IMR-90 (cell line): ENCODE measurements at places on chromosomes 16 and 17. TPM values are rescaled to one million over a fixed set of nuclear protein-coding genes. Genes with fewer than 3 reads are reported as not detected.

GRCh38 chr16:11308493-11309283 is 27.6 kb upstream of the PRM1 start:
- H3K36me3 ChIP-seq: no peaks in the 10 kb centered on the region
- no peaks in the 10 kb centered on the region for H3K27me3 ChIP-seq
- peaks cover 16% of the 10 kb centered on the region for H3K4me1 ChIP-seq
- no peak overlapping the region for H3K4me3 ChIP-seq

- no peak overlapping the region for H3K27ac ChIP-seq
- peaks cover 6% of the 10 kb centered on the region for H3K36me3 ChIP-seq
- DNase-seq: no peak
- no peaks in the 10 kb centered on the region for H3K27me3 ChIP-seq
- H3K4me1 ChIP-seq: peaks cover 5% of the 10 kb centered on the region
These were observed 5.8 kb downstream of the ESRP2 start for GRCh38 chr16:68230176-68230571.

DNA sequence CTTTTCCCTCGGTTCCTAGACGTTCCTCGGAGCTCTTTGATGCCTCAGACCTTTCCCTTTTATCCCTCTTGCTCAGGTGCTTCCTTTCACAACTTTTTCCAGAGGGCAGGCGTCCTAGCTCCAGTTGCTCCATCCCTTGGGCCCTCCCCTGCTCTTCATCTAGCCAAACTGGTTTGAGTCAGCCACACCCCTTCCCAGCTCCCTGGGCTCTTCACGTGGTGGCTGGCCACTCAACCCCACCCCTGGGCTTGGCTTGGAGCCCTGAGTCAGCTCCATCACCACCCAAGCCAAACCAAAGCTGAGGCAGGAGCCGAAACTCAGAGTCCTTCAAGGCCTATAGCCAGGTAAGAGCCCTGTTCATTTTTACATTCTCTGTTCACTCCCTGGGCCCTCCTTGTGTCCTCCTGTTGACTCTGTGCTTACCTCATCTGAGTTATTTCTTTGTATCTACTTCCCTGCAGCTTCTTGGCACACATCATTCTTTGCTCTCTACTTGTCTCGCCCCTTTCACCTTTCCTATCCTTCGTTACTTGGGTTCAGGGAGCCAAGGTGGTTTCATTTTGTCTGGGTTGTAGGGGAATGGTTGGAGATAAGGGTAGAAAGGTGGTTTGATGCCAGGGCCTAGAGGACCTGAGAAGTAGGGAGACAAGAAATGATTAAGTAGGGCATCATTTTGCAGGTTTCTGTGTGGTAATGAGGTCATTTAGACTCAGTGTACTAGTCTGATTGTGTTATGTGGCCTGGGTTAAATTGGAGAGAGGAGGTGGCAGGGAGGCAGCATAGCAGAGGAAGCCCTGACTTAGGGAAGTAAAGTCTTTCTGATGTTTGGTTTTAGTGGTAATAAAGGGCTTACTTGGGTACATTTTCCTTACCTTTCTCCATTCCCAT is 7.6 kb upstream of the PHKG2 start:
- no peak overlapping the region; the same call in 1 of the 2 replicates for H3K4me3 ChIP-seq
- peak; percentile 55 for DNase-seq
- H3K36me3 ChIP-seq: peaks cover 50% of the 10 kb centered on the region
- H3K27me3 ChIP-seq: no peaks in the 10 kb centered on the region
- H3K4me1 ChIP-seq: peaks cover 14% of the 10 kb centered on the region

DNA sequence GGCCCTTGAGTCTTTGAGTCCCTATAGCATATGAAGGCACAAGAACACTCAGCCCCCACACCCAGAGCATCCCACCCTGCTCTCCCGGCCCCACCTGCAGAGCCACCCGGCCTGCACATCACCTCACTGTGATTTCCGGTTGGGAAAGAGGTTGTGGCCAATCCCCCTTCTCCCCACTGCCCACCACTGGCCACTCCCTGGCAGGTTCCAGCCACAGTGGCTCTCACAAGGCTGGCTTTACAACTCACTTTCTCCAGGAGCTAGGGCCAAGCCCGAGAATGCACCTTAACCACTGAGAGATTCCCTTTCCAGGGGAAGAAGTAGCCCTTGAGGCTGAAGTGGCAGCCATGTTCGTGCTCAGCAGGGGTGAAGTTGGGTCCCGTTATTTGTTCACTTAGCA is 123.9 kb downstream of the C16orf78 start:
- H3K4me3 ChIP-seq: no peak overlapping the region
- no peak overlapping the region for H3K27ac ChIP-seq
- H3K27me3 ChIP-seq: no peaks in the 10 kb centered on the region; the same call in 1 of the 2 replicates
- no peaks in the 10 kb centered on the region for H3K36me3 ChIP-seq
- no peaks in the 10 kb centered on the region for H3K4me1 ChIP-seq
- DNase-seq: no peak

DNA sequence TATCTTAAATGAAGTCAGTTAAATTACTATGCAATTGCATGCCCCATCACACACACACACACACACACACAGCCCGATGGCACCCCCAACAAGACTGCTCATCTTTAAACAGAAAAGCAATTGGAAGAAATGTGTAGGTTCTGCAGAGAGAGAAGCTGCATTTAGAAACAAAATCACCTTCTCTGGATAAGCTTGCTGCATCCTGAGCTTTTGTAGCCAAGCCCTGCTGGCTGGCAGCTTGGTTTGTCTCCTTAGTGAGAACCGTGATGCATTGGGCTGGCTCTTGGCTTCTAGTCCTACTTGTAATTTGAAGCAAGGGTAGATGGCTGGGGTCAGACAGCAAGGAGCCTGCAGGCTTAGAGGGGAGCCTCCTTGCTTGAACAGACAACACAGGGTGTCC is 153.8 kb downstream of the SOX9 start:
- no peaks in the 10 kb centered on the region for H3K4me1 ChIP-seq
- DNase-seq: no peak
- H3K4me3 ChIP-seq: no peak overlapping the region
- no peaks in the 10 kb centered on the region; the same call in 1 of the 2 replicates for H3K27me3 ChIP-seq
- H3K36me3 ChIP-seq: no peaks in the 10 kb centered on the region
- H3K27ac ChIP-seq: no peak overlapping the region

DNAH17 gene
- not detected in 2 replicates for total RNA-seq

GRCh38 chr17:28963055-28963611 is 11.8 kb upstream of the PHF12 start:
- H3K27ac ChIP-seq: no peak overlapping the region
- no peaks in the 10 kb centered on the region for H3K36me3 ChIP-seq
- H3K4me3 ChIP-seq: no peak overlapping the region

CA7 gene
- not detected in 2 replicates for total RNA-seq

USP6 gene
- not detected in 2 replicates for total RNA-seq

DNA sequence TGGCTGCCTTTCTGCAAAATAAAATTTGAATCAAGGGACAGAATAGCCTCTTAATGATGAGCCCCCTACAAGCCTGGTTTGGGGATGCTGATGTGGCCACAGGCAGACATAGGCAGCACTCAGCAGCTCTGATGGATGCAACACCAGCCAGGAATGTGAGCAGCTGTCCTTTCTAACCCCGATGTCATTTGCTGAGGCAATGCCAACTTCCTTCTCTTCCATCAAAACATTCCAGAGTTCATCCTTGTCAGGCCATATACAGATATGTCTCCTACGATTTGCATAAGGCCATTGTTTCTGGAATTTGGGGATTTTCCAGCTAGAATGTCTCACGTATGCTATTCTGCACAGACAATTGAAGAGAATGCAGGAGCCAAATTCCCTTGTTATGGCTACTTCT is 52.1 kb upstream of the MYOCD start:
- peaks cover 4% of the 10 kb centered on the region; the same call in 1 of the 2 replicates for H3K4me1 ChIP-seq
- H3K27ac ChIP-seq: peak overlapping the region; percentile 51; the same call in 1 of the 2 replicates
- no peak overlapping the region for H3K4me3 ChIP-seq
- peak; percentile 89 for DNase-seq
- H3K27me3 ChIP-seq: no peaks in the 10 kb centered on the region
- no peaks in the 10 kb centered on the region for H3K36me3 ChIP-seq

CA10 gene
- total RNA-seq: not detected in 2 replicates

OSGIN1 gene
- total RNA-seq: 0.83 and 0.90 TPM in 2 replicates

C1QL1 gene
- 0.18 and 0.28 TPM in 2 replicates for total RNA-seq

KRTAP2-1 gene
- not detected in 2 replicates for total RNA-seq
